Substantia nigra (tissue), 51 donors: ENCODE measurements at places on chromosomes 6 and 20.

GRCh38 chr6:150420926-150421325, 52.1 kb downstream of the IYD start:
- no peak for DNase-seq

- DNase-seq, result no peak
Observed at GRCh38 chr6:41372832-41373626, 37.6 kb downstream of the NCR2 start.

GRCh38 chr20:36969478-36970186, 18.1 kb upstream of the SAMHD1 start:
- no peak for DNase-seq

- DNase-seq, result no peak
Observed at GRCh38 chr20:50110141-50111047, 2.6 kb downstream of the UBE2V1 start.

DNA sequence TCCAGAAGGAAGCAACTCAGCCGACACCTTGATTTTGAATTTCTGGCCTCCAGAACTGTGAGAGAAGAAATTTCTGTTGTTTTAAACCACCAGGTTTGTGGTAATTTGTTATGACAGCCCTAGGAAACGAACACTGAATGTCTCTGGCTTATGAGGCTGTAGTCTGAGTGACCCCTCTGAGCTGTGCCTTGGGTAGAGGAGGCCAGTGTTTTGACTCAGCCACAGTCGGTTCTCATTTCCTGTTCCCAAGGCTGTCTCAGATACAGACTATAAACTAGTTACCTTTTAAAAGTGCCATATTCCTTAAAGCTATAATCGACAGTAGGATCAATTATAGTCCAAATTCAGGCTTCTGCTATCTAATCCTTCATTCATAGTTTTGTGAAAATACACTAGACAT, 391.2 kb upstream of the MAP3K7 start:
- DNase-seq, result no peak

GRCh38 chr20:62163485-62163865, 19.4 kb upstream of the MTG2 start:
- DNase-seq, result no peak

GRCh38 chr6:120945905-120946594, 388.2 kb downstream of the TBC1D32 start:
- no peak for DNase-seq

DNA sequence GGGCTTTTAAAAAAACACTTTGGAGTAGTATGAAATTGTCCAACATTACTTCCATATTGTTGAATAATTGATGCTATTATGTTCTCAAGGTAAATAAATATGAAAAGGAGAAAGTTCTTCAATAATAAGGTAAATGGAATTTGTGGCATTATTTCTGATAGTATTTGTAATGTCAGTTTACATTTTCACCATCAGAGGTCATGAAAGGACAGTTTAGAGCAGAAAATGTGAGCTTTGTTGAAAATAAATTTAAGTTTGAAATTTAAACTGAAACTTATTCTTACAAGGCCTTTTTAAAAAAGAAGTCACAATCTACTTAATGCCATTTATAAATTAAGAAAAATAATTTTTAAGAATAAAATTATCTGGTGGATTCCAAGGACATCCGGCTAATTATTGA, 15.8 kb upstream of the CEP162 start:
- DNase-seq, result no peak

DNA sequence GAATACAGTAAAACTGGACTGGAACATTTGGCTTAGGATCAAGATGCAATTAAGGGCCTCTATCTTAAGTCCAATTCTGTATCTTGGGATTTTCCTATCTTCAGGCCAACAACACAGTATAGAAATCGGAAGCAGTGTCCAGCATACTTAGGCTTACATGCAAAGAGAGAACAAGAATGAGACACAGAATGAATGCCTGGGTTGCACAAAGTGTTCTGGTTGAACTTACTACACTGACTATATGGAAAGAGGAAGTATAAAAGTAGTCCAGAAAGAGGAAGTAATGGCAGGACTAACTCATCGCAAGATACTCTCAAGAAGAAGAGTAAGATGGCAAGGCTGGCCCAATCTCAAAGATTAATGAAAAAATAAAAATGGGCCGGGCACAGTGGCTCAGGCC, 87.6 kb downstream of the BTBD9 start:
- no peak for DNase-seq

DNA sequence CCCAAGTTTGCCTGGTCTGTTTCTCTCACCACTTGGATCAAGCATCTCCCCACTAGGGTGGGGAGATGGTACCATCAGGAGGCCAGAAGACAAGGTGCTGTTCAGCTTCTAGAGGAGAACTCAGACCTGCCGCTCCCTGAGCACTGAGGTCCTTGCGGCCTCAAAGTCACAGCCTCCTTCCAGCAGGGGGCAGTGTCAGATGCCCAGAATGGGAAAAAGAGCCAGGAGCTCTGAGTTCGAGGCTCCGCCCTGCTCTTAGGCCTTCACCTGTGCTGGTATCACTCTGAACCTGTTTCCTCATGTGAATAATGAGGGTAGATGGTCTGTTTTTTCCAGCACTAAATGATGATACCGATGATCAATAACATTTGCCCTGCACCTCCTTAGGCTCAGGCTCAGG, 68.7 kb downstream of the TOX2 start:
- DNase-seq, result no peak

- DNase-seq, result no peak
Observed at GRCh38 chr20:7695635-7696034, 244.6 kb downstream of the HAO1 start.

DNA sequence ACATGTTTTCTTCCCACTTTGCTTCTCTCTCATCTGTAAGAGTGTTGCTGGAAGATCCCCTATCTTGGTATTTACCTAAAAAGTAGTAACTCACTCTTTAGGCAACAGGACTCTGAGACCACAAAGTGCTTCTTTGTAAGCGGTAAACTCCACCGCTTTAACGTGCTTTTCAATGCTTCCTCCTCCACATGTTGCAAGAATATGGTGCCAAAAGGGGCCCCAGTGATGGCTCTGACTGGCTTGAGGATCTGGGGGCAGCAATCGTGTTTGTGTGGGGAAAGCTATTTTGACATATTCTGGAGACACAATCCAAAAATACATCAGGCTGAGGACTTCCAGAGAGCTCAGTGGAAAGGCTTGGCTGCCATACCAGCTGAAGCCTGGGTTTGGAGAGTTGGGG, 12.4 kb upstream of the CPNE5 start:
- no peak for DNase-seq

GRCh38 chr6:150195996-150196417, 53.2 kb downstream of the PPP1R14C start:
- DNase-seq, result no peak

DNA sequence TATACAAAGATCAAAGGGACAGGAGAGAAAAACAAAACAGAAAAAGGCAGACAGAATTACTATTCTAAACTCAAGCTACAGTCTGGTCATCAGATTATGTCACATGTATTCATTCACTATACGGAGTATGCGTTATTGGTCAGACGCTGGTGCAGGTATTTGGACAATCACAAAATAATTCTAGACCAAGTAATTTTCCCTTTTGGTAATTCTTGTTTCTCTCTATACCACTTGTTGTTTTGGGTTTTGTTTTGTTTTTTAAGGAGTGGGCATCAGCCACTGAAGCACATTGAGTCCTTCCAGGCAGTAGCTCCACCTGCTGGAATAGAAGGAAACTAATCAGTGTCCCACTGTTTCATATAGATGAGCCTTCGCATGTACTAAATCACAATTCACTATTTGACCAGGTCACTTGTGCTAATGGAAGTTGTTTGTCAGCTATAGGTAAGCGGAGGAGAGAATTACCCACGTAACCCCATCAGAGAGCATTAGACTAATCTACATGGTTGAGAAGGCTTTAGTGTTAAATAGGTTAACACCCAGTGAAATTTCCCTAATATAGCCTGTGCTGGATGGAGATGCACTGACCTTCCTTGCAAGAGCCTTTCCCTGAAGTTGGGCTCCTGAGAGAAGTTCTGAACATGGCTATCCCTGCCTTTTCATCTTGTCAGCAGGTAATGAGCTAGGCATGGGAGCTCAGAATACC, 77.9 kb downstream of the TNFAIP3 start:
- no peak for DNase-seq

- no peak for DNase-seq
Observed at GRCh38 chr6:137095651-137096238, 51.0 kb upstream of the IL20RA start.

DNA sequence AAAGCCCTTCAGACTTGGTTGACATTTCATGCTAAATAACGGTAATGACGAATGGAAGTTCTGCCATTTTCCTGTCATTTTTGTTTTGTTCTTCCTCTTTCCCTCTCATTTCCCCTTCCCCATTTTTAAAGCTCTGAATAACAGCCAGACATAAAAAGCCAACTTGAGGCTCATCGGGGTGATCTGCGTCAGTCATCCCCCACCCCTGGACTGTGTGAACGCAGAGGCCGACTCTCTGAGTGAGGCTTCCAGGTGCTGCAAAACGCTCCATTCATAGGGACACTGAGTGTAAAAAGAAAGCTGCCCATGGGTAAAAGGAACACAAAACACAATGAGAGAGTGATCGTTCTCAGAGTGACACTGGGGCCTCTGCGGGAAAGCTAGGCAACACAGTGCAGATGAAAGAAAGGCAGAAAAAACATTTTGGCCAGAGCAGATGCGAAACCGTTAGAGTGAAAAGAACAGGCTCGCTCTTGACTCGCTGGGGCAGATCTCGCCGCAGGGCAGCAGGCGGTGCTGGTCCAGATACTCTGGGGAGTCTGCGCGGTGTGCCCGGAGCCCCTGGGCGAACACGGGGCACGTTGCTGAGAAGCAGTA, 684.8 kb downstream of the QKI start:
- peak; percentile 38 for DNase-seq

DNA sequence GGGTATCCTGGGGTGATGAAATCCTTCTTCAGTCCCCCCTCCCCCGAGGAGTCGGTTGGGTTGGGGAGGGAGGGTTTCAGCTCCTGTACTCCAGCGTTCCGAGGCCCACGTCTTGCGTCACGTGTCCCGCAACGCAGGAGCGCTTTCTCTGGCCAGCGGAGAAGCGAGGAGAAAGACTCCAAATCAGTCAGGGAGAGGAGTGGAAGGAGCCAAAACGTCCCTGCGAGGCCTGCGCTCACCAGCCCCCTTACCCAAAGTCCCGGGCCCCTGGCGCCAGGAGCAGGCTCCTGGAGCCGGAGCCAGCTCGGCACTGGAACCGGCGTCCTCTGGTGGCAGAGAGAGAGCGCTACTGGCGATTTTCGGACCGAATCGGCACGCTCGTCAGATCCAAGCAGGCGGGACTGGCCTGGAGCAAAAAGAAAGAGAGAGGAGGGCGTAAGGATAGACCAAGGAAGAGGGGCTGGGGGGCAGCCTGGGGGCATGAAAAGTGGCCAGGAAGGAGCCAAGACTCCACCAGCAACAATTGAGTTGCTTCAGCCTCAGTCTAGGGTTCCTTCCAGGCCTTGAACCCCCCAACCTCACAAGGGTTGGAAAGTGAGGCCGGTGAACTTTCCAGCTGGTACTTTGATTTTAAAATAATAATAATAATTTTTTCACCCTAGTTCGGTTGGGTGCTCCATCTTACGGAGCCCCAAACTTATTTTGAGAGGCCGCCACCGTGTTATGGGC, at the start of gene GNAS:
GNAS (plus strand) TSS at position 174 of the 729 bp plus-strand sequence.
- DNase-seq, result peak; percentile 16

- DNase-seq, result no peak
Observed at GRCh38 chr6:74671558-74672025, 534.3 kb downstream of the COL12A1 start.

- no peak for DNase-seq
Observed at GRCh38 chr20:14477125-14477524, 139.7 kb upstream of the FLRT3 start.

GRCh38 chr6:85479208-85479607, 29.3 kb downstream of the NT5E start:
- DNase-seq, result no peak

GRCh38 chr6:6875818-6876470, 231.8 kb upstream of the RREB1 start:
- no peak for DNase-seq

DNA sequence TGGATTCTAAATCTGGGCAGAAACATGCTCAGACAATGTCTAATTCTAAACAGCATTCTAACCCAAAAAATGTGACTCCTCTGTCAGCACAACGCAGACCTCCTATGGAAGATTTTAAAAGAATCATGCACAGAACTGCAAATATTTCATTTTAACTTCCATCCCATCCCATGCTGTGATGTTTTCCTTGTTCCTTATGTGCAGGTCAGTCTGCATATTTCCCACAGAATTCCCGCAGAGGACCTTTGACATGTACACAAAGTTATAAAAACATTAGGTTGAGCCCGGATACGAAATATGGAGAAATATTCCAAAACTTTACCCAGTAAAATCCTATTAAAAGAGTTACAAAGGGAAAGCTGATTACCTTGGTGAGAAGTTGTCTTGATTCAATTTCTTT, 467.1 kb upstream of the EPHA7 start:
- DNase-seq, result no peak

- no peak for DNase-seq
Observed at GRCh38 chr6:42304053-42304712, 86.5 kb upstream of the MRPS10 start.
